ENCODE measurements at places on chromosomes 6 and 20.

DNA sequence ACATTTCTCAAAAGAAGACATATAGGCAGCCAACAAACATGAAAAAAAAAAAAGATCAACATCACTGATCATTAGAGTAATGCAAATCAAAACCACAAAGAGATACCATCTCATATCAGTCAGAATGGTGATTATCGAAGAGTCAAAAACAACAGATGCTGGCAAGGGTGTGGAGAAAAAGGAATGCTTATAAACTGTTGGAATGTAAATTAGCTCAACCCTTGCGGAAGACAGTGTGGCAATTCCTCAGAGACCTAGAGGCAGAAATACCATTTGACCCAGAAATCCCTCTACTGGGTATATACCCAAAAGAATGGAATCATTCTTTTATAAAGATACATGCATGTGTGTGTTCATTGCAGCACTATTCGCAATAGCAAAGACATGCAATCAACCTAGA is 303.8 kb upstream of the THEMIS start:
- no peak for DNase-seq

DNA sequence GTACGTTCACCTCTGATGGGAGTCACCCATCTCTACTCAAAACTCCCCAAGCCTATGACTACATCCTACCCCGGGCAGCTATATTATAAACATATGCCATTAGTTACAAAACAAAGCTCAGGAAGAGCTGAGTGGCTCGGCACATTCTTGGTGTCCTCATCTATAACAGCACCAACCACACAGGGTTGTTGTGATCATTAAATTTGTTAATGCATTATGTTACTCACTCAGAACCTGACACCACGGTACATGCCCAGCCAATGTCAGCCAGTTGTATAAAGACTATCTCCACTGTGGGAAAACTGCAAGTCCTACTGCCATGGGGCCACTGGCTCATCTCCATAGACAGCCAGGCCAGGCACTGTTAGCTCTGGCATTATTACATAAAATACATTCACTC is 7.7 kb downstream of the CDK5RAP1 start:
- no peak for DNase-seq

GRCh38 chr6:74087899-74088298 is 391.9 kb downstream of the CD109 start:
- DNase-seq: no peak

GRCh38 chr6:168791917-168792316 is 350.9 kb downstream of the SMOC2 start:
- DNase-seq: no peak

DNA sequence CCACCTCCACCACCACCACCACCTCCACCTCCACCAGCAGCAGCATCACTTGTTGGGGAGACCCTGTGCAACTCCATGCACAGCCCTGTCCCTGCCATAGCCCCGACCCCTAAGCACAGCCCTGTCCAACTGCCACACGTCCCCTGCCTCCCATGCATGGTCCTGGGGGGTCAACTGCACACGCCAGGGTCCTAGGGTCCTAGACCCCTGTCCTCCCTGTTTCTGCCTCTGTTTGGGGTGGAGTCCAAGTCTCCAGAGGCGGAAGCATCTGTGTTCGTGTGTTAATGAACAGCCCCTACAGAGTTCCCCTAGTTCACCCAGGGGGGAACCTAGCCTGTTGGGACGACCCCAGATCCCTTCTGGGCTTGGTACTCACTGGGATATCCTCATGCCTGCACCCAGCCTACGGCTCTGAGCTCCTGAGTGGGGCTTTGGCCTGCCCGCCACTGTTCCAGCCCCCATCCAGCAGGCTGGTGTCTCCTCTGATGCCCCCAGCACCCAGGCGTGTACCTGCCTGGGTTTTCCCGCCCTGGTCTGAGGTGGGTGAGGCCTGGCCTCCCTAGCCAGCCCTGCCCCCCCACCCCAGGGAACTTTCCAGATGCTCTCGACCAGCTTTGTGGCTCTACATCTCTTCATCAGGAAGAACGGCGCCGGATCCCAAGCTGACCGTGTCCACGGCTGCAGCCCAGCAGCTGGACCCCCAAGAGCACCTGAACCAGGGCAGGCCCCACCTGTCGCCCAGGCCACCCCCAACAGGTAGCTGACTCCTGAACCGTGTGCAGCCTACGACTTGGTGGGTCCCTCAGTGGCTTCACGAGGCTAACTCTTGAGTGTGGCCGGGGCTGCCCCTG is 2.5 kb upstream of the TNFRSF6B start:
- DNase-seq: peak; percentile 21

- DNase-seq: no peak
These were observed 226.9 kb downstream of the CDC5L start for GRCh38 chr6:44614396-44614795.

DNA sequence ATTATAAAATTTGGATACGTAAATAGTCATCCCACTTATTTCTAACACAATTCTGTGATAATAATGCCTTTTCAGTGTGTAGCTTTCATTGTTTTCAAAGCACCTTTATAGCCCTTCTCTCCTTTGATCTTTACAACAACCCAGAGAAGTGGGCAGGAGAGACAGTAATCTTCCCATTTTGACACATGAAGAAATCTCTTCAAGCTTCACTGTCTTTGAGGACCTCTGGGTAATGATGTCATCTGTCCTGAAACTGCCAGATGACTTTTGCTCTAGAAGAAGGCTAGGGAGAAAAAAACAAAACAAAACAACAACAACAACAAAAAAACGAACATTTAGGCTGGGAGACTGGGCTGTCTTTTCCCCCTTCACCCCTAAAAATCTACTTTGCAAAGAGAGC is 203.0 kb downstream of the KCNQ5 start:
- no peak for DNase-seq

GRCh38 chr6:142534076-142534475 is 232.3 kb downstream of the ADGRG6 start:
- no peak for DNase-seq

DNA sequence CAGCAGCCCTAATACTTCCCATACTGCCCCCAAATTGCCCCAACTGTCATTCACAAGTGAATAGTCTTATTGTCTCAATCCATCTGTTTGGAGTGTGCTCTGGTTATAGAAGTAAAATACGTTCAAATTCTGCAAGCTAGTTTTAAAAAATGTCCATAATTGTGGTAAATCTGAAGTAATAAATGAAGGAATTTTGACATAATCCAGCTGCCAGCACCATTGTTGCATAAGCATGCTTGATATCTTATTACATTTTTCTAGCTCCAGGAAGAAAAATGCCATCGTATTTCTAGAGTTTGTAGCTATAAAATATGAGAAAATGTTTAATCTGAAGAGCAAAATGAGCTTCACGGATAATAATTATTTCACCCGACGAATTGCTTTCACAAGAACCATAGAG is 664.7 kb downstream of the RFPL4B start:
- DNase-seq: no peak

DNA sequence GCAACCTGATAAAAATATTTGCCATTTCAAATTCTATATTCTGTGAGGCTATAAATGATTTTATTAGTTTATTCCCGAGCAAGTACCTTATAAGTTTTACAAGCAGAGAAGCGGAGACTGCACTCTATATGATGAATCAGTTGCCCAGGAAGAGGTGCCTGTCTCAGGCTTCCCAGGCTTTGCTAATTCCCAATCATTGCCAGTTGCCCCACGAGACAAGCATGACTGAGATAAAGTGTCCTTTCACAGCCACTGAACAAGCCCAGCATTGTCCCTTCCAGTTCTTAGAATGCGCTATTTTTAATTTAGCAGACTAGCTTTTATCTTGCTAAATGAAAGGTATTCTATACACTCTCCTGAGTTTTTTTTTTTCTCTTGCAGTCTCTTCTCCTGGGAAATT is 260.7 kb downstream of the ALDH8A1 start:
- no peak for DNase-seq

Data from right hindlimb (tissue), 1 donor.